ENCODE measurements at places on chromosomes 2 and 18. TPM values are rescaled to one million over a fixed set of nuclear protein-coding genes. Genes with fewer than 3 reads are reported as not detected.

EGR4 gene
- not detected for total RNA-seq

FANCL gene
- total RNA-seq, result 40.5 TPM

PNKD gene
- 37.5 TPM for total RNA-seq

KCNS3 gene
- total RNA-seq, result not detected

TCF7L1 gene
- 0.44 TPM for total RNA-seq

HS6ST1 gene
- 45.4 TPM for total RNA-seq

TRIB2 gene
- 5.4 TPM for total RNA-seq
